ENCODE measurements at places on chromosomes 11 and 22.

DNA sequence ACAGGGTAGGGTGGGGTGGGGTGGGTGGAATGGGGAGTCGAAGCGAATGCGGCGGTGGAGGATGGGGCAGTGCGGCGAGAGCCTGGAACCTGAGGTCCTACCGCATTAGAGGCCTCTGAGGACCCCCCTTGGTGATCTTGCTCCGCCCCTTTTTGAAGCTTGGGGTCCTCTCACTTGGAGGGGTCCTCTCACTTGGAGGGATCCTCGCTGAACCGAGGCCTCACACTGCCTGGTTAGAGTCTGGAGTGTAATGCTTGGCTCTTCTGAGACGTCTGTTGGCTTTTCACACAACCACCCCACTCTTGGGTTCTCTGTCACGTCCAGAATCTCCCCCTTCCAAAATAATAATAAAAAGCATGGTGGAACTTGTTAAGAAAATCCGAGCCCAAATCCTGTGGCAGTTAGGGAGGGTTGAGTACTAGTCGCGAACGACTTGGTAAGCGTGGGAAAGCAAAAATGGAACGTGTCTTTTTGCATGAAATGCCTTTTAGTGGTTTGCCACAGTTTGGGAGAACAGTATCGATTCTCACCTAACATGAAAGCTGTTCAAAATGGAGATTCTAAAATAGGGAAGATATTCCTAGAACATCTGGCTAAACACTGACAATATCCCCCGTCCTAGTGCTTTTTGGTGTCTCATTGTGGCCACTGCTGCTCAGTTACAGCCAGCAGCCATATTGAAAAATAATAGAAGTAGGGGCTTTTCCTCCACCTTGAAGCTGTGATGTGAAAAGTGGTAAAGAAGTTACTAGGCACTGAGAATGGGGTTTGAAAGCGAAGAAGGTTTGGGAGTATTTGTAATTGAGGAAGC lies 822 bp downstream of the RBX1 start:
- DNase-seq: no peak

DNA sequence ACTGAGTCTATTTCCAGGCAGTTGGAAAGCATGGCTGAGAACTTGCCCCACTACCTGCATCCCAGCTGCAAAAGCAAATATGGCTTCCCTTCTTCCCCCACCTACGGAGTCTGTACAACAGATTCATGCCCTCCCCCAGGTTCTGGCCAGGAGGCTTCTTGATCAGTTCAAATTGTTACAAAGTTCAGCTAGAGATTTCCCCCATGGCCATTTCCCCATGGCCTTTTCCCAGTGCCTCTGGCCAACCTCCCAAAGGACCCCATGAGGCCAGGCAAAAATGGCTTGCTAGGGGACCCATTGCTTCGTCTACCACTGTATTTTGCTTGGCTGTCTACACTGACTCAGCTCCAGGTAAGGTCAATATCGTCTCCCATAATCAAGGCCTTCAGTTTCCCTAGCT lies 203.3 kb downstream of the DLG2 start:
- no peak for DNase-seq

DNA sequence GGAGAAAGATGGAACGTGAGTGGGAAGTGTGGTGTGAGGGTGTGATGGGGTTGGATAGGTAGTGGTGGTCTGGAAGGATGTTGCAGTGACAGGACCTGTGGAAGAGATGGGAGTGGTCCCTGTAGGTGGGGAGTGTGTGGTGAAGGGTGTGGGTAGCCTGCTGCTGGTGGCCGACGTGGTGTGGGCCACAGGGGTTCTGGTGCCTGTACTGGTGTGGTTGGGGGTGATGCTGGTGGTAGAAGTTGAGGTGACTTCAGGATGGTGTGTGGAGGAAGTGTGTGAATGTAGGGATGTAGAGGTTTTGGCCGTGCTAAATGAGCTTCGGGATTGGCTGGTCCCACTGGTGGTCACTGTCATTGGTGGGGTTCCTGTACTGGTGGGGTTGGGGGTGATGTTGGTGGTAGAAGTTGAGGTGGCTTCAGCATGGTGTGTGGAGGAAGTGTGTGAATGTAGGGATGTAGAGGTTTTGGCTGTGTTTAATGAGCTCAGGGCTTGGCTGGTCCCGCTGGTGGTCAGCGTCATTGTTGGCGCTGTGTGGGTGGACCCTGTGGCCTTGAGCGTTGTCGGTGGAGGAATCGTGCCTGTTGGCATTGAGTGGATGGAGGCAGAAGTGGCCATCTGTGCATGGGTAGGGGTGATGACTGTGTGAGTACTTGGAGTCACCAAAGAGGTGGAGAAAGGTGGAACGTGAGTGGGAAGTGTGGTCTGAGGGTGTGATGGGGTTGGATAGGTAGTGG lies 19.1 kb downstream of the MUC6 start:
- no peak for DNase-seq

- no peak for DNase-seq
These were observed 390.5 kb downstream of the OR4C45 start for GRCh38 chr11:50423208-50423607.

- DNase-seq: no peak
These were observed 1160.4 kb downstream of the BRD1 start for GRCh38 chr22:48667289-48667688.

DNA sequence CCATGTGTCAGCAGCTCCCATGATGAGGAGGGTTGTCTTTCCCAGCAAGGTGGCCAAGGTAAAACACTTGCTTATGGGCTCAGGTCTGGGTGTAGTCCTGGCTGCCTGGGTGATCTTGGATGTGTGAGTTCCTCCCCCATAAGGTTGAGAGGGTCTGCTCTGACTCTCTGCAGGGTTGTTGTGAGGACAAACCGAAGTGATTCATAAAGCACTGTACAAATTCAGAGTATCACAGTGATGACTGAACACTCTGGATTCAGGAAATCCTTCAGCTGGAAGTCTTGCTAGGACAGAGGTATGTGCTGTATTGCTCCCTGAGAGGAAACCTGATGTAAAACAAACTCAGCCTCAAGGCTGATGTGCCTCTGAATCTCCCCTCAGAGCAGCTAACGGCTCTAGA lies 220.9 kb upstream of the PITPNB start:
- DNase-seq: peak; percentile 85

- DNase-seq: no peak
These were observed 696.3 kb downstream of the DLG2 start for GRCh38 chr11:84930863-84931262.

GRCh38 chr22:31148488-31148887 lies 8.2 kb upstream of the PLA2G3 start:
- peak; percentile 59 for DNase-seq

DNA sequence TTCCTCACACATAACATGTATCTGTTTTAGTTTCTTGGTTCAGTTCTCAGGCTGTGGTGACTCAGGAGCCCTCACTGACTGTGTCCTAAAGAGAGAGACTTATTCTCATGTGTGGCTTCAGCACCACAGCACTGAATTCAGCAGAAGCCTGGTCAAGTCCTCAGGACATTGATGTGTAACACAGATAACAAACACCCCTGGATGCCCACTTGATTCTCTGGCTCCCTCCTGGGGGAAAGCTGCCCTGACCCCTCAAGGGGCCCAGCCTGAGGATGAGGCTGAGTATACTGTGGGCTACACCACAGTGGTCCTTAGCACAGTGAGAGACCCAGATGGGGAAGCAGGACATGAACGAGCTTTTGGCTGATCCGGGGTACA lies 87.2 kb upstream of the VPREB1 start:
- no peak for DNase-seq

GRCh38 chr22:49328118-49328475 lies 499.6 kb downstream of the BRD1 start:
- no peak for DNase-seq

GRCh38 chr22:17890245-17890671 lies 116.0 kb upstream of the BID start:
- no peak for DNase-seq

- no peak for DNase-seq
These were observed 107.2 kb downstream of the ZNF280B start for GRCh38 chr22:22401381-22401780.

Measured in foreskin fibroblast (primary cell).